ENCODE measurements at places on chromosomes 4 and X. TPM values are rescaled to one million over a fixed set of nuclear protein-coding genes. Genes with fewer than 3 reads are reported as not detected.

The ZMAT1 gene
- total RNA-seq = 0.08 TPM

The EDA gene
- 0.36 TPM for total RNA-seq

The MAGED4 gene
- 6.3 TPM for total RNA-seq

The SFRP2 gene
- total RNA-seq = not detected

The HPSE gene
- 1.1 TPM for total RNA-seq

The DKK2 gene
- total RNA-seq = not detected

The TLR3 gene
- total RNA-seq = 0.44 TPM

The TMEM271 gene
- not detected for total RNA-seq

The TLR8 gene
- not detected for total RNA-seq

The EXOSC9 gene
- total RNA-seq = 27.5 TPM

The PAGE2 gene
- not detected for total RNA-seq

The SERTM2 gene
- total RNA-seq = not detected

The AGA gene
- total RNA-seq = 15.1 TPM

The USP26 gene
- total RNA-seq = not detected

The PNMA6A gene
- 5.5 TPM for total RNA-seq

The ARMCX1 gene
- 0.68 TPM for total RNA-seq

The AKAP14 gene
- total RNA-seq = not detected
